ENCODE measurements at places on chromosomes 5 and 9. TPM values are rescaled to one million over a fixed set of nuclear protein-coding genes. Genes with fewer than 3 reads are reported as not detected.

Gene TMEM171
- polyA plus RNA-seq: 6.0 TPM

Gene PCDHGA7
- polyA plus RNA-seq: 0.31 TPM

Gene CTXN3
- not detected for polyA plus RNA-seq

Gene BAAT
- polyA plus RNA-seq: 0.02 TPM

Gene PCDH12
- 0.07 TPM for polyA plus RNA-seq

Gene ADGRV1
- polyA plus RNA-seq: 0.02 TPM

Gene BHMT2
- 0.03 TPM for polyA plus RNA-seq

Gene IFNA13
- not detected for polyA plus RNA-seq

Gene PCDHA8
- not detected for polyA plus RNA-seq

Gene ARL15
- 12.6 TPM for polyA plus RNA-seq

Gene BNC2
- polyA plus RNA-seq: 0.03 TPM

Gene LCN10
- polyA plus RNA-seq: not detected

Gene ENHO
- 0.44 TPM for polyA plus RNA-seq

Gene ANKH
- 46.9 TPM for polyA plus RNA-seq

Gene ARHGEF39
- 9.5 TPM for polyA plus RNA-seq

Gene SVEP1
- 1.2 TPM for polyA plus RNA-seq

Gene TNFSF15
- 0.74 TPM for polyA plus RNA-seq

Gene SHLD3
- 1.5 TPM for polyA plus RNA-seq

Measured in mammary epithelial cell (primary cell).